Right cardiac atrium (tissue), 5 donors: ENCODE measurements at places on chromosomes 16 and 17. TPM values are rescaled to one million over a fixed set of nuclear protein-coding genes. Genes with fewer than 3 reads are reported as not detected.
A peak's percentile ranks its signal among the peaks of the same experiment; 100 is the strongest.

The UNK gene
- polyA plus RNA-seq, result 20.8 TPM

The KCNJ12 gene
- polyA plus RNA-seq, result 9.9 TPM

The SPATA22 gene
- polyA plus RNA-seq, result 1.5 TPM

DNA sequence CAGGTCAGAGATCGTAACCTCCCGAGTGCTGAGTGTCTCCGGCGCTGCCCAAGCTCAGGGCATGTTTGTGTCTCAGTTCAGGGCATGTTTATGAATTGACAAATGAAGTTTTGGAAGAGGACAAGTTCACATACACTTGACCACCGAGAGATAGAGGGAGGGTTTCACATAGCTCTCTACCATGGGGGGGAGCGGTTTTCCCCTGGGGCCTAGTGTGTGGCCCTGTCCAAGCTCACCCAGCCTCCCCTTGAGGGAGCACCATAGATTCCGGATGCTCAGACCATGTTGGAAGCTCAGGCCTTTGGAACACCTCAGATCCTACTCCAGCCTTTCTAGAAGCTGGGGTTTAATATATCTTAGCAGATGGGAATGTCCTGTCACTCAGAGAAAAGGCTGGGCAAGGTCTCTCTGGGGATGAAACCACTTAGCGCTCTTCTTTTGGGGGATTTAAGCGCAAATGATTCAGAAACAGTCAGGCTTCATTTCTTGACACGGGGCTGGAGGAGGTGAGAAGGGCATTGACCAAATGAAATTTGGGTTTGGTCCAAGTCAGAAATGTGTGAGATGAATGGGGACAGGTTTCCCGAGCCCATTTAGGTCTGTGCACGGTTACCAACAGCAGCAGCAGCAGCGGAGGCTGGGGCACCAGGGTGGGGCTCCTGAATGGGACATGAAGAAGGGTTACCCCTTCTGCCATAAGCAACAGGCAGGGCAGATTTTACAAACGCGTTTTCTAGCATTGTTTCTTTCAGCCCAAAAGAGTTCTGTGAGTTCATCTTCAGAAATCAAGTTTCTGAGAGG, 96.6 kb downstream of the METRNL start:
- no peak for DNase-seq

- DNase-seq, result no peak
These were observed 27.1 kb downstream of the MMD start for GRCh38 chr17:55394357-55395021.

GRCh38 chr17:75776386-75777295, 8.0 kb upstream of the UNK start:
- no peak for DNase-seq

DNA sequence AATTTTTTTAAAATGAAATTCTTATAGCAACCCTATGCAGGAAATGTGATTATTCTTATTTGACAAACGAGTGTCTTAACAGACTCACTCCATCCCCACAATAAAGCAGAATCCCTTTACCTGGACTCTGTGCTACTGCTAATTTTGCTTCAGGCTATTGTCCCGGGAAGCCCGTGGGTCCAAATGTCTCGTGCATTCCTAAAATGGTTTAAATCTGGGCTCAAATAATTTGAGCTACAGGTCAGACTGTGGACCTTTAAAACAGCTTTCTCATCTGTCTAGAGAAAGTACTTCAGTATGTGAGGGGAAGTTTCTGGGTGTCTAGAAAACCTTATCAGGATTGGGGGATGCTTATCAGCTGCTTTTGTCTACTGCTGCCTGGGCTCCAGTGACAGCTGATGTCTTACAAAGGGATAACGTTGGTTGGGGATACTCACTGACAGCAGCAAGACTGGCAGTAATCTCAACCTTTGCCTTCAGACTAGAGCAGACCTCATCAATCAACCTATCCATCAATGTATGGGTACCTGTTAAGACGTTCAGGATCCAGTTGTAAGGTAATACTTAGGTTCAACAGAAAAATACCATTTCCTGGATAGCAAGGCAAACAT, 197.9 kb upstream of the CDH11 start:
- DNase-seq, result no peak

GRCh38 chr17:7882068-7882467, 6.5 kb upstream of the CHD3 start:
- no peak for DNase-seq

DNA sequence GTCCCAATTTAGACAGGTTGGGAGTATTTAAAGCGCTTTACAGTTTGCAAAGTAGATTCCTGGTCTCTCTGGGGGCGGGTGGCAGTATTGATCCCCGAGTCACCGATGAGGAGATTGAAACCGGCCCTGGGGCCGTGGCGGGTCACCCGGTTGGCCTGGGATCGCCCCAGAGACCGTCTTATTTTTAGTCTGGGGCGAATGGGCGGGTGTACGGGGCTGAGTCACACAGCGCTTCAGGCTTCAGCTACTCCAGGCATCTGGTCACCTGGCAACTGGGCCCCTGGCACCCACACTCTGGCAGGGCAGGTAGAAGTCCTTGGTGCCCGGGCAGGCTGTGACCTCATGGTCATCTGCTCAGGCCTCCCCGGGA, 669 bp downstream of the MIEF2 start:
- DNase-seq, result peak; percentile 77

DNA sequence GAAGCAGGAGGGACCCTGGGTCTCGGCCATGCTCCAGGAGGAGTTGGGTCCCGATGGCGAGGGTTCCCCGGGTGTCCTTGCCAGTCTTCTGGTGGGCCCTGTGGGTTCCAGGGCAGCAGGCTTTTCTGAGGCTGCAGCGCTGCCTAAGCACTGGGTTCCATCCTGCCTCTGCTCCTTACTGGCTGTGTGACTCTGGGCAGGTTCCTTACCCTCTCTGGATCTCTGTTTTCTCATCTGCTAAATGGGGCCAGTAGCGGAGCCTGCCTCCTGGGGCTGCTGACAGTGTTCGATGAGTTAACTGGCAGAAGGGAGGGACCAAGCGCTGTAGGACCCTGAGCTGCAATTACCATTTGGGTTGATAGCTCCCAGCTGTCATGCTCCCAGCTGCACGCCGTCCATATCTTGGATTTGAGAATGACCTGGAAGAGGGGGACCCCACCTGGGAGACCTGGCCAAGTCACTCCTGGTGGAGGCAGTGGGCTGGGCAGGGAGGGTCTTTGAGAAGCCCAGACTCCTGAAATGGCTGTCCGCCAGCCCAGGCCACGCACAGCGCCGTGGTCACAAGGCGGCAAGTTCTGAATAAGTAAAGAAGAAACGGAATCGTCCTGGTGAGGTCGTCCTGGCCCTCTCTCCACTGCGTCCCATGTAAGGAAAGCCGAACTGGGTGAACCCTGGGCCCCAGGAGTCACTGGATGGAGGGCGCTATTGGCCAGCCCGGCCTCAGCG, 47.2 kb upstream of the GSE1 start:
- no peak for DNase-seq

DNA sequence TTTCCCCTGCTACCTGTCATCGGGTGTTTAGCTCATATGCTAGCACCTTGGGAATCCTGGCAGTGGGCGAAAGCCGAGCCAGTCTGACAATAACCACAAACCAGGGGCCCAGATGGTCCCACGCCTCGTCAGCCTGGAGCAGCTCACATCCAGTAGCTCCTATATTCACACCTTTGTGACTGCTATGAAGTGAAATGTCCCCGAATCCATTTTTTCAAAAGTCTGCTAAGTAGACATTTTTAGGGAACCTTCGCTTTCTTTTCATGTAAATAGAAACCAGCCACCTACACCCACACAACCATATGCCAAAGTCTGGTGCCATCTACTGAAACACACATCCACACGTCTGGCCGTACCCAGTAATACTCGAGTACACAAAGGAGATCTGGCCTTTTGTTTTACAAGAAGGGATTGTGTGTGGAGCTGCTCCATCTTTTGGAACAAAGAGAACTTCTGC, 176.8 kb downstream of the SLC39A11 start:
- DNase-seq, result no peak

- no peak for DNase-seq
These were observed 10.9 kb downstream of the ARHGEF15 start for GRCh38 chr17:8320990-8321389.

DNA sequence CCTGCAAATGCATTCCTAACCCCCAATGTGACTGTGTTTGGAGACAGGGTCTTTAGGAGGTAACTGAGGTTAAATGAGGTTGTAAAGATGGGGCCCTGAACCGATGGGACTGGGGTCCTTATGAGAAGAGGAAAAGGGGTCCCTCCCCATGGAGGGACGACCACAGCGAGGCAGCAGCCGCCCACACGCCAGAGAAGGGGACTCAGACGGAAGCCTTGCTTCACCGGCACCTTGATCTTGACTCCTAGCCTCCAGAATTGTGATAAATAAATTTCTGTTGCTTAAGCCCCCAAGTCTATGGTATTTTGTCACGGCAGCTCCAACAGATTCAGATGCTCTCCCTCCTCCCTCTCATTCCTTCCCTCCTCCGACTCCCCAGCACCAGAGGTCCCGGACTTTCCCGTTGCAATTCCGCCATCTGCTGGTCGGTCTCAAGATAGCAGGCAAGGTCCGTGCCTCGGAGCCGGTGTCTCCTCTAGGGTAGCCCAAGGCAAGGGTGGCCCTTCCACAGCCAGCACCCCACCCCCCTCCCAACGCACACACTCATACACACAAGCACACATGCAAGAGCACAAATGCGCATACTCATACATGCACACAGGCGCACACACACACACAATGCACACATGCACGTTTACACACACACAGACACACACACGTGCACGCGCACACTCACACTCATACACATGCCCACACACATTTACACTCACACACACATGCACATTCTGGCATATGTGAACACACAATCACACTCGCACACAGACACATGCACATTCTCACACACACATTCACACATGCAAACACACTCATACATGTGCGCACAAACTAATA, 23.1 kb upstream of the C16orf78 start:
- peak; percentile 79 for DNase-seq

GRCh38 chr17:61972311-61972710, 44.5 kb upstream of the INTS2 start:
- DNase-seq, result no peak

DNA sequence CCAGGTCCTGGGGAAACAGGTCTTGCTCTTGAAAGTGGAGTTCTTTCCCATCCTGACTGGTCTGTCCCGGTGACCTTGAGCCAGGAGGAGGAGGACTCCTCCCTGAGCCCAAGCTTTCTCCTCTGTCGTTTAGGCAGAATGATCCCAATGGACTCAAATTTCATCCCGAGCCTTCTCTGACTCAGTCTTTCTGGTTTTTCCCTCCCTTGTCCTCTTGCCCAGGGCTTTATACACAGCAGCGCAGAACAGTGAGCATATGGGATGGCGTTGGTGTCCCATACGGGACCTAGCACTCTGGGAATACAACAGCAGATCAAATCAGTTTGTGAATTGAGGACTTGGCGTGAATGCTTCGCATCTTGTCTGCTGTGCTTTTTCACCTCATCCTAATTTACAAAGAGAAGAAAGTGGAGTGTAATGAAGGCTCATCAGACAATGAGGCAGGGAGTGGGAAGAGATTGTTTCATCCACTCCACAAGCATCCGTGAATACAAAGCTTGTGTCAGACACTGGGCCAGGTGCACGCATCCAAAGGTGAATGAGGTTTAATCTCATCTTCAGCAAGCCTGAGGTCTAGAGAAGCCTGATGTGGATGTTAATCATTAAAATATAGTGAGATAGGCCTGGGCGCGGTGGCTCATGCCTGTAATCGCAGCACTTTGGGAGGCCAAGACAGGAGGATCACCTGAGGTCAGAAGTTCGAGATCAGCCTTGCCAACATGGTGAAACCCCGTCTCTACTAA, 1.1 kb upstream of the XYLT1 start:
- DNase-seq, result no peak

- peak; percentile 55 for DNase-seq
These were observed 1.2 kb upstream of the CBLN1 start for GRCh38 chr16:49282690-49283375.

DNA sequence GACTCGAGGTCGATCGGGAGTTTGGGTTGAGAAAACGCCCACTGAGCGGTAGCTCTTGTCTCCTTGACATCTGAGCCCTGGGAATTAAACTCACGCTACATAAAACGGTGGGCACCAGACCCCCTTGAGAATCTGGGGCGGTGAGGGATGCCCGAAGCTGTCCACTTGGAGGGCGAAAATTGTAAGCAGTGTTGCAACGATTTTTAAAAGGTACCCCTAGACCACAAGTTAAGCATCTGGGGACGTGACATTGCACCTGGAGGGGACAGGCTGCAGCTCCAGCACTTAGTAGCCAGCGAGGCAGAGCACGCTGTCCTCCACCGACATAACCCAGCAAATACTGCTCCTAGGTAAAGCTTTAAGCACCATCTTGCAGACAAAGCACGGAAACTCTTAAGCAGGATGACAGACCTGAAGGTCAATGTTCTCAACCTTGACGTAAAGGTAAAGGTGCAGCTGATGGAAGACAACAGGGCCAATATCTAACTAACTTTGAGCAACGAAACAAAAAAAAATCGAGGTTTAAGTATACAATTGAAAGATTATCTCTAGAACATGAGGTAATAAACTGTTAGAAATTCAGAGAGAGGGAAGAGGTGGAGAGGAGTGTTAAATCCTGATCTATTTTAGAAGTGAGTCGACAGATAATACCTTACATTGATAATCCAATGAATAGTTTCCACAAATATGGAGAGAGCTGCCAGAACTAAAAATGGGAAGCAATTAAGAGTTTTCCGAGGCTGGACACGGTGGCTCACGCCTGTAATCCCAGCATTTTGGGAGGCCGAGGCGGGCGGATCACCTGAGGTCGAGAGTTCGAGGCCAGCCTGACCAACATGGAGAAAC, 921 bp upstream of the CDR2 start:
- DNase-seq, result no peak

GRCh38 chr17:17812211-17813054, 24.4 kb downstream of the SREBF1 start:
- peak; percentile 77 for DNase-seq

GRCh38 chr17:43871946-43872690, 25.1 kb downstream of the CD300LG start:
- DNase-seq, result no peak

DNA sequence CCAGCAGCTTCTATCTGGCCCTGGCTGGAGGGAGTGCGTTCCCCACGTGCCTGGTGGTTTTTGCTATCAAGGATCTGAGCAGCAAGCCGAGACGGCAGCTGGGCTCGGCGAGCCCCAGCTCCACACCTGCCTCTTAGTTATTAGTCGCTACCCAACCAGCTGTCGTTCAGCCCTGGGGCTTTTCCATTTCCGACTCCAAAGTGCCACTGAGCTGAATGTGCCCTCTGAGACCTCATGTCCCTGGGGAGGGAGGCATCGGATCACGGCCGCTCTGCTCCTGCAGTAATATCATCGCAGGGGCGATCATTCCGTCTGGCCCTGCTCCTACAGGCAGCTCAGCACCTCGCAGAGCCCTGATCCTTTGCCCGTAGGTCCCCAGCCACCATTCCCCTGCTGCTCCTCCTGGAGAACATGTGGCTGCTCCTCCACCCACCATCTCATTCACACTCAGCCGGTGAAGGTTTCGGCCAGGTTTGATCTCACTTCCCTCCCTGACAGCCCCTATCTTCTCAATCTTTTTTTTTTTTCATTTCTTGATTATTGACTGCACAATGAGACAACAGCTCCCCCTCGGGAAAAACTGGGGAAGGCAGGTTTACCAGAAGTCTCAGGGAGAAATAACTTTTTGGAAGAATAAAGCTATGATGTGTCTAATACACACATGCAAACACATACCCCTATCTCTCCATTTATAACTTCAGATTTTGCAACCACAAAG, 86.7 kb downstream of the ZFHX3 start:
- DNase-seq, result no peak

GRCh38 chr17:41433586-41433985, 7.2 kb downstream of the KRT38 start:
- DNase-seq, result no peak
